HAP-1 (cell line): ENCODE measurements at places on chromosomes 11 and 22.

DNA sequence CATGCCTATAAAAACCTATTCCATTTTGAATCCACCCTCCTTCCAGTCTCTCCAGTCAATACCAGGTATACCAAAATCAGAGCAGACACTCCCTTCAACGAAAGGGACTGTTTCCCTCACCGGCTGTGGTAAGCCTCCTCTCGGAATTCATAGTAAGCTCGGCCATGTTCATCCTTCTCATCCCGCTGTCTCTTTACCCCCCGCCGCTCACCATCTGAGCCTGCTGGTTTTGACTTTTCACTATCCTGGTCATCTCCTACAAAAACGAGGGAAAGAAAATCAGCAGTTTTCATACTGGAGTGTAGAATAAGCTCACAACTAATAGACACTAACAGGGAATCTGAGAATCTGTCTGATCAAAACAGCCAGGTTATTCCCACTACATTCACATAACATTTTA is 3.1 kb downstream of the HNRNPUL2 start:
- no peak for DNase-seq

- no peak for DNase-seq
These were observed 13.2 kb upstream of the TPP1 start for GRCh38 chr11:6632116-6633073.

- DNase-seq, result no peak
These were observed 905.5 kb upstream of the RAG2 start for GRCh38 chr11:37503411-37504059.

- no peak for DNase-seq
These were observed 8.1 kb upstream of the SART1 start for GRCh38 chr11:65953471-65953870.

- no peak for DNase-seq
These were observed 410.3 kb downstream of the MN1 start for GRCh38 chr22:27391092-27391770.
